ENCODE measurements at places on chromosomes 7 and 10.

DNA sequence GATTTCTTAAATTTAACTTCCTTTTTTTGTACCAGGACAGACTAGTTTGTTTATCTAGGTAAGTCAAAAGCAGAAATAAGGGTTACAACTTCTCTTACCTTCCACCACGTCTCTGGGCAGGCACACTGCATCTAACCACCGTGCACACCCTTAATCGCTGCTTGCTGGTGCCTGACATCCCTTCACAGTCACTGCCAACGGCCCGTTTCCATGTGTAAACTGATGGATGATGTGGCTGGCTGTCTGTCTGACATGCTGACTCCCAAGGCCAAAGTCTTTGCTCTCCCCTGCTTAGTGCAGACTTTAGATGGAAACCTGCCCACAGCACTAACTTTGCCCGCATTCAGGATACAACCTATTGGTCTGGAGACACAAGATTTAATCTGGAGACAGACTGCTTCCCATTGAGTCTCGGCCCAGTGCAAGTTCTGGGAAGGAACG, 1.1 kb downstream of the TMEM273 start:
- no peak for DNase-seq

GRCh38 chr7:11620406-11621253, 211.4 kb downstream of the THSD7A start:
- no peak for DNase-seq

DNA sequence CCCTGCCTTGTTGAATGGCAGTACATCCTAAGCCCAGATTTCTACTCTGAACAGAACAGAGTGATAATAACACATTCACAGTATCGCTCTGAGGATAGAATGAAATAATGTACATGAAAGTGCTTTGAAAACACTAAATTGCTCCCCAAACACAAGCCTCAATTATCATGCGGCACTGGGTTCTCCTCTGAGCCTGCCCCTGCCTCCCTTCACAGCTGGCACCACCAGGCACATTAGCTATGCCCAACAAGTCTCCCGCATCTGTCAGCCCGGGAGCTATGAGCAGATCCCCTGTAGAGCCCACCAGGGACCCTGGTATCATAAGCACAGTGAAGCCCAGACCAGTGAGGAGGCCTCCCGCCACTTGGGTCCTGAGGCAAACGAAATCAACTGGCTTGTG, 405.5 kb downstream of the GRID1 start:
- no peak for DNase-seq

- DNase-seq: no peak
Measured at GRCh38 chr7:145009876-145010275, 174.0 kb upstream of the TPK1 start.

DNA sequence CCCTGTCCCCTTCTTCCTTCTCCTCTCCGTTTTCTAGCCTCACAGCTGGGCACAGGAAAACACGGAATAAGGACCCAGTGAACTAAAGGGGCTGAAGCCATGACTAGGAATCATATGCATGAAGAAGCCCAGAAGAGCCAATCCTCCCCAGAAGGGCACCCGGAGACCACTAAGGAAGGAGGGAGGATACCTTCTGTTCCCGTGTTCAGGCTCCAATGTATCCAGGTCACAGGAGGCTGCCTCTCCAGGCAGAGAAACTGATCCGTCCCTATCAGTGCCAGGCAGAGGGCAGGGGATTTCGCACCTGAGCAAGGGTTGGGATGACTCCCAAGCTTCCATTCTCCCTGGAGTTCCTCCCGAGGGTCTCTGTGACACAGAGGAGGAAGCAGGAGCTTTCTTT, 246.6 kb downstream of the SNX10 start:
- DNase-seq: no peak

- DNase-seq: no peak
Measured at GRCh38 chr7:145543242-145543641, 573.4 kb upstream of the CNTNAP2 start.

- peak; percentile 55 for DNase-seq
Measured at GRCh38 chr10:63466144-63466935, 563 bp upstream of the JMJD1C start.

GRCh38 chr7:116933465-116933864, 19.8 kb upstream of the ST7 start:
- no peak for DNase-seq

DNA sequence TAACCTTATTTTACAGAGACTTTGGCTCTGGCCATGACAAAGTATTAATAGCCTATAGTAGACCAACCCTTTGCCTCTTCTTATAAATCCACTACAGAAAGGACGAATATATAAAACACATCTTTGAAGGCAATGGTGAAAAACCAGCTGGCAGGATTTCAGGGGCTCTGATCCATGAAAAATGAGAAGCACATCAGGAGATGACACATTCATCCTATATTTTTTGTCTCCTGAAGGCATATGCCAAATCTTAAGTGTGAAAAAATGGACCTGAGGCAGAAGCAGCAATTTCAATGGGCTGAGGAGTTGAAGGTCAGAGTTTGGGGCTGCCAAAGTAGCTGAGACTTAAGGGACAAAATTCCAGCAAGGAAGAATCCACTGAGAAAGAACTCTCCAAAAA, 14.4 kb downstream of the RNF216 start:
- DNase-seq: no peak

DNA sequence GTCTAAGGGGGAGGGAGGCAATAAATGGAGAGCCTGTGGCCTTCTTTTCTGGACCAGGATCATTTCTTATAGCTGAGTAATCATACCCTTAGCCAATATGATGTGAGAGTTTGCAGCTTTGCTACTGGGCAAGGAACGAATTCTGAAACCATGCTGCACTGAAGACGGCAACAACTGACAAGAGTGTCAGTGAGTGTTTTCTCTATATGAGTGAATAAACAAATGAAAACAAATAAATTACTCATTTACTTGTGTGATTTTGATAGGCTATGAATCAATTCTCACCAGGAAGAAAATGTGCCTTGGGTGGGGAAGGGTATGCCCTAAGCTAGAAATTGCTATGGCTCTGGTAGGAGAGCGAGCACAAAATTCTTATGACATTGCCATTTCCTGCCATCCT, 79.4 kb upstream of the LRRN3 start:
- no peak for DNase-seq

DNA sequence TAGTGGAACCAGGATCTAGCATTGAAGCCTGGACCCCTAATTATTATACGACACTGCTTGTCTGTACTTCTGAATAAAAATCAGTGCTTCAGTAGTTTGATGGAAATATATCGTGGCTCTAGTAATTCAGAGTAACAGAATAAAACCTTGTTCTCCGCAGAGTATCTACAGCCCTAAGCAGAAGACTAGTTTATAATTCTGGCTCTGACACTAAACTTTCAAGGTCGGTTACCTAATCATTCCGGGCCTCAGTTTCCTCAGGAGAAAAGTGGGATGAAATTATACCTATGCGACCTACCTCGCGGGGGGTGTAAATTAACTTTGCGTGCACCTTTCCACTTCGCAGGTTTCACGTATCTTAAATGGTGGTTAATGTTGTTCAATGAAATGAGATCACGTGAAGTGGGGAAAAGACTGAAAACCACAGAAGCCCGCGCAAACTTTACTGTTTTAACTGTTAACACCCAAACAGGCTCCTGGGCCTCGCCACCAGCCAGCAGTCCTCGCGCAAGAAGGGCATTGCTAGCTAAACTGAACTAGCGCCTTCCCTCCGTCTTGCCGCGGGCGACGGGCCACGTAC, 615 bp downstream of the THAP5 start:
- no peak for DNase-seq
